ENCODE measurements at places on chromosomes 6 and 20. TPM values are rescaled to one million over a fixed set of nuclear protein-coding genes. Genes with fewer than 3 reads are reported as not detected.
A peak's percentile ranks its signal among the peaks of the same experiment; 100 is the strongest.

GRCh38 chr6:129776542-129777330 is 66.8 kb upstream of the ARHGAP18 start:
- H3K4me1 ChIP-seq = no peaks in the 10 kb centered on the region
- H3K27ac ChIP-seq = no peak overlapping the region
- no peak overlapping the region for H3K4me3 ChIP-seq
- no peak for DNase-seq
- no peaks in the 10 kb centered on the region for H3K36me3 ChIP-seq
- no peaks in the 10 kb centered on the region for H3K27me3 ChIP-seq

GRCh38 chr6:169988769-169989550 is 237.5 kb downstream of the ERMARD start:
- H3K4me3 ChIP-seq = no peak overlapping the region
- no peak overlapping the region for H3K27ac ChIP-seq
- H3K27me3 ChIP-seq = no peaks in the 10 kb centered on the region
- no peaks in the 10 kb centered on the region for H3K36me3 ChIP-seq
- no peaks in the 10 kb centered on the region for H3K4me1 ChIP-seq
- DNase-seq = no peak

Gene NDUFAF4
- total RNA-seq = 39.1 TPM

DNA sequence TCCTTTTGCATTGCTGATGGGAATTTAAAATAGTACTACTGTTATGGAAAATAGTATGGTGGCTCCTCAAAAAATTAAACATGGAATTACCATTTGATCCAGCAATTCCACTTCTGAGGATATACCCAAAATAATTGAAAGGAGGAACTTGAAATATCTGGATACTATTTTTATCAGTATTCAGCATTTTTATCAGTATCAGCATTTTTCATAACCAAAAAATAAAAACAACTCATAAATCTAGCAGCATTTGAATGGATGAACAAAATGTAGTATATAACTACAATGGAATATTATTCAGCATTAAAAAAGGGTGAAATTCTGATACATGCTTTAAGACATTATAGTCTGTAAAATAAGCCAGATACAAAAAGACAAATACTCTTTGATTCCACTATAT is 763.4 kb upstream of the MAN1A1 start:
- H3K27ac ChIP-seq = no peak overlapping the region
- H3K27me3 ChIP-seq = no peaks in the 10 kb centered on the region
- H3K4me3 ChIP-seq = no peak overlapping the region
- no peaks in the 10 kb centered on the region for H3K36me3 ChIP-seq
- DNase-seq = no peak

- DNase-seq = no peak
- peak overlapping the region; percentile 100 for H3K27ac ChIP-seq
- H3K4me1 ChIP-seq = peaks cover 13% of the 10 kb centered on the region
- H3K36me3 ChIP-seq = no peaks in the 10 kb centered on the region
Measured at GRCh38 chr6:30557683-30557981, 537 bp downstream of the PRR3 start.

GRCh38 chr6:100289285-100289684 is 175.4 kb downstream of the SIM1 start:
- no peaks in the 10 kb centered on the region for H3K27me3 ChIP-seq
- H3K27ac ChIP-seq = no peak overlapping the region
- H3K36me3 ChIP-seq = no peaks in the 10 kb centered on the region
- H3K4me1 ChIP-seq = no peaks in the 10 kb centered on the region

DNA sequence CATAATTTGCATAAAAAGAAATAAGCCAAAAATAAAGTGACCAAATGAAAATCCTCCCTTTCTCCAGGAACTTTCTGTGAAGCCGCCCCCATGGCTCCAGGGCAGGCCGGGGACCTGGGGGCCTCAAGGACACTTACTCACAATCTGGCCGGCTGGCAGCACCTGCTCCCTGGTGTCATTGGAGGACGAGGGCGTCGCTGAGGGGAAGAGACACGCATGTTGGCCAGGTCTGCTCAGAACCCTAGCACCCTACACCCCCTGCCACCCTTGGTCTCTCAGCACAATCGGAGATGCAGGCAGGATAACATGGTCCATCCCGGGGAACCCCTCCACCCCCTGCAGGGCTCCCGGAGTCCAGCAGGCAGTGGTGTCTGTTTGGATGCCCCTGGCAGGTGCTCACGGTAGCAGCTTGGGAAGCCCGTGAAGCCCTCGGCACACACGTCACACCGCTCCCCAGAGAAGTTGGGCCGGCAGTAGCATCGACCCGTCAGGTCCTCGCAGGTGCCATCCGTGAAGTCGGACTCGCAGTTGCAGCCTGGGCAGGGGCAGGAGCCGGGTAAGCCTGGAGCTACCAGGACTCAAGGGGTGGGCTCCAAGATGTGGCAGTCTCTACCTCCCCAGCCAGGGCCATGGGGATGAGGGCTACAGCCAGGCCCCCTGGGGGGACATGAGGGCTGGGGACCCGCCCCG is 21.3 kb downstream of the LAMA5 start:
- peaks cover 8% of the 10 kb centered on the region for H3K4me1 ChIP-seq
- peaks cover 3% of the 10 kb centered on the region for H3K36me3 ChIP-seq
- DNase-seq = no peak

Gene MOG
- not detected for total RNA-seq

- no peaks in the 10 kb centered on the region for H3K4me1 ChIP-seq
- no peak overlapping the region for H3K27ac ChIP-seq
- no peaks in the 10 kb centered on the region for H3K27me3 ChIP-seq
- no peak for DNase-seq
- no peak overlapping the region for H3K4me3 ChIP-seq
- no peaks in the 10 kb centered on the region for H3K36me3 ChIP-seq
Measured at GRCh38 chr6:135291288-135292076, 110.4 kb downstream of the MYB start.

- no peaks in the 10 kb centered on the region for H3K27me3 ChIP-seq
- H3K27ac ChIP-seq = no peak overlapping the region
- no peaks in the 10 kb centered on the region for H3K4me1 ChIP-seq
- no peak for DNase-seq
- H3K4me3 ChIP-seq = no peak overlapping the region
Measured at GRCh38 chr20:36549628-36549941, 8.3 kb downstream of the MYL9 start.

GRCh38 chr6:17385660-17386059 is 7.7 kb upstream of the CAP2 start:
- no peak overlapping the region for H3K27ac ChIP-seq
- H3K36me3 ChIP-seq = no peaks in the 10 kb centered on the region
- DNase-seq = no peak
- H3K27me3 ChIP-seq = no peaks in the 10 kb centered on the region
- no peak overlapping the region for H3K4me3 ChIP-seq

Gene SLC16A10
- 42.2 TPM for total RNA-seq

DNA sequence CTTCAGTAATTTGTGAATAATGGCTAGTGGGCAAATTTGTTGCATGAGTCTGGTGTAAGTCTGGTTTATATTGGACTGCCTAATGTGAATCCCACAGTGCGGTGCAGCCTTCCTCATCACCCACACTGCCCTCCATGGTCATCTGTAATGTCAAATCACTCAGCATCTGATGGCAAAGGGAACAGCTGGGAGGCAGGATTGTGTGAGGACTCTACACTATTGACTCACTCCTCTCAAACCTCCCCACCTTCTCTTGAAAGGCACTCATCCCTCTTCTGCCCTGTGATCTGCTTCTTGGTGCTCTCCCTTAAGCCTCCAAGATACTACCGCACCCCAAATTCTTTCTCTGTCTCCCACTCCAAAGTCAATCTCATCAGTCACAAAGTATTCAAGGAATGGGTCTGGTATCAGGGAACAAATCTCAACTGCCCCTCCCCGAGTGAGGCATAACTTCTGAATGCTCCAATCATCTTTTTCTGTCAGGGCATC is 146.0 kb upstream of the BEND6 start:
- H3K4me3 ChIP-seq = no peak overlapping the region
- H3K36me3 ChIP-seq = no peaks in the 10 kb centered on the region
- no peaks in the 10 kb centered on the region for H3K4me1 ChIP-seq

Gene B3GAT2
- 0.17 TPM for total RNA-seq

DNA sequence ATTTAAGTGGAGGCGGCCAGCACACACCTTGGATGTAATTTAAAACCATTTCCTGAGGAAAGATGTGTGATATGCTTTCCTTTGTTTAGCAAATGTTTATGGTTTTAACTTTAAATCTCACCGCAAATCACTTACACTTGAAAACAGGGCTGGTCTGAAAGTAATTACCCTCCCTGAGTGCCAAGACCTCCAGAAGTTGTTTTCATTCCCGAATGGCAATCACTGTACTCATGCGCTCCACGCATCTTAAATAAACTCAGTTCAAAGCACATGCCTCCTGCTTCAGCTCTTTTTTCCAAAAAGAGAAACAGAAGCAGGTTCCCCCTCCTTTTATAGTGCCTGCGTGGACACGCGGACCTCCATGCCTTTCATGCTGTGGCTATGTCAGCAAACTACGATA is 224.0 kb downstream of the SMOC2 start:
- H3K4me3 ChIP-seq = no peak overlapping the region
- no peaks in the 10 kb centered on the region for H3K36me3 ChIP-seq
- no peak for DNase-seq
- H3K4me1 ChIP-seq = no peaks in the 10 kb centered on the region
- H3K27ac ChIP-seq = no peak overlapping the region
- peaks cover 3% of the 10 kb centered on the region for H3K27me3 ChIP-seq

Gene DEFB124
- not detected for total RNA-seq

DNA sequence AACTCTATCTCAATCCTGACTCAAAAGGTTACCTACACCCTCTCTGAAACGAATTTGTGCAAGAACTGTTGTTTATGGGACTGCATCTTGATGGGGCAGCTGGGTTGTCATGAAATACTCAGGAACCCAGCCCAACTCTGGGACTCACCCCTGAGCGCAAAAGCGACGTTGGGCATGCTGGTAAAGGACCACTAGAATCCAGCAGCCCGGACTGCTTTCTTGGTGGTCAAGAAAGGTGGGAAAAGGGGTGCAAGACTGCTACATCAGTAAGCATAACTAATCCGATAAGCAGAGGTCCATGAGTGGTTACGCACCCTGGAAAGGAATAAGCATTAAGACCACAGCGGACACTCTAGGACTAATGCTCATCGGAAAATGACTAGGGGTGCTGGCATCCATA is 6.3 kb upstream of the PRR18 start:
- H3K4me1 ChIP-seq = peaks cover 6% of the 10 kb centered on the region
- no peak overlapping the region for H3K4me3 ChIP-seq
- no peak overlapping the region for H3K27ac ChIP-seq
- no peaks in the 10 kb centered on the region for H3K36me3 ChIP-seq
- H3K27me3 ChIP-seq = peaks cover 18% of the 10 kb centered on the region

Gene SGK1
- total RNA-seq = 190 TPM

- no peaks in the 10 kb centered on the region for H3K27me3 ChIP-seq
- no peak overlapping the region for H3K27ac ChIP-seq
- peaks cover 13% of the 10 kb centered on the region for H3K4me1 ChIP-seq
- no peak for DNase-seq
- H3K4me3 ChIP-seq = no peak overlapping the region
Measured at GRCh38 chr6:53546281-53546680, 1.4 kb upstream of the GCLC start.

Gene SH3BGRL2
- total RNA-seq = 63.6 TPM

Gene DZANK1
- total RNA-seq = 1.1 TPM

GRCh38 chr6:15304337-15305042 is 58.6 kb downstream of the JARID2 start:
- H3K27me3 ChIP-seq = no peaks in the 10 kb centered on the region
- H3K4me1 ChIP-seq = peaks cover 39% of the 10 kb centered on the region
- H3K27ac ChIP-seq = peak overlapping the region; percentile 53
- DNase-seq = no peak

DNA sequence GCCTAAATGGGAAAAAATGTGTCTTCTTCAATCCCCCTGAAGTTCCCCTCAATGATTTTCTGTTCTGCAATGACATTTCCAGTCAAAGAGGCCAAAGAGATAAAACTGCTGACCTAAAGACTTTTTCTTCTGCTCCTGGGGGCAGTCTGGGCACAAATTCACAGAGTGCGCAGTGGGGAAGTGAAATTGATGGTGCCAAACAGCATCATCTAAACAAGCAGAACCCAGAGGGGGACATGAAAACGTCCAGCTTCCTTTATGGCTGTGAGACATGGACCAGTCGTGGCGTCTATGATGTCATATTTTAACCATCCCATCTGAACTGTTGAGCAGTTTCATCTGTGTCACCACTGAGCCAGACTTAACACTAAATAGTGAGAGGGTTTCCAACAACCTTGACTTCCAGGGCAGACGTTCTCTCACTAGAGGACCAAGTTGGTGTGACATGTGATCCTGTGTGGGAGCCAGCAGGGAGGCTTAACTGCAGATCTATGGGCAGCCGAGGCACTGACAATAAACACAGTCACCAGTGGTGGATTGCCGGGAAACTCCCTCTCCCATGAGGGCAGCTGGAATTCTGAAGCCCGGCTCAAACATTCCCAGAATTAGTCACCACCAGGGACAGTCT is 12.4 kb downstream of the SCML4 start:
- no peak overlapping the region for H3K4me3 ChIP-seq
- peaks cover 5% of the 10 kb centered on the region for H3K4me1 ChIP-seq
- DNase-seq = peak; percentile 54
- no peaks in the 10 kb centered on the region for H3K27me3 ChIP-seq

DNA sequence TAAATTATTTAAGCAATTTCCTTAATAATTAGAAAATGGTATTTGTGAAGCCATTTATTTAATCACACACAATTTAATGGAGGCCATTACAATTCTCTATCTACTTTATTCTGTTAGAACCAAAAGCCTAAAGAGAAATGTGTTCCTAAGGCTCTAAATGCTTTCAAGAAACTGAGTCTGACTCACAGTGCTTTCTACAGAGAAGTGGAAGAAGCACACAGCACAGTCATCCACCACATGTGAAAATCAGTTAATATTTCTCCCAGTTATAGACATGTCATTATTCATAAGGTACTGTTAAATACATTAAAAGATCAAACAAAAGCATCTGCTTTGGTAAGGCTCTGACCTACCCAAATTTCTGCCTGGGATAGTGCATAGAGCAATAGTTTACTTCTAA is 214.4 kb downstream of the ALDH8A1 start:
- no peak for DNase-seq
- H3K4me1 ChIP-seq = no peaks in the 10 kb centered on the region
- no peaks in the 10 kb centered on the region for H3K36me3 ChIP-seq
- no peak overlapping the region for H3K4me3 ChIP-seq
- H3K27ac ChIP-seq = no peak overlapping the region

Data from hepatocyte (in vitro differentiated cells).